Fibroblast of skin of left quadriceps (primary cell): ENCODE measurements at places on chromosomes 2 and 18.

- DNase-seq = no peak
Measured at GRCh38 chr18:274313-274712, 6.5 kb upstream of the THOC1 start.

DNA sequence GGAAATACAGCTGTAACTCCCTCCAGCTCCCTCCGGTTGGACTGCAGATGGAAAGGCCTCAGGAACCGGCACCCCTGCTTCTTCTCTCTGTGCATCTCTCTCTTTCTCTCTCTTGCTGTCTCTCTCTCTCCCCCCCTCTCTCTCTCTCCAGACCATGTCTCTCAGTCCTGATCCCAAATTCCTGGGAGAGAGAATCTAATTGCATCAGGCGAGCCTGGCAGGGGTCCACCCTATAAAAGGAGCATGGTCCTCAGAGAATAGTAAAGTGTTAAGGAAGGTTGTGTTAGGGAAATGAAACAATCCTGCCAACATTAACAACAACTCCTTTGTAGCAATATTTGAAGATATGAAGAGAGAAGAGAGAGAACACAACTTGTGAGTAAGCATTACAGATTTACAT, 36.7 kb downstream of the VIT start:
- no peak for DNase-seq

DNA sequence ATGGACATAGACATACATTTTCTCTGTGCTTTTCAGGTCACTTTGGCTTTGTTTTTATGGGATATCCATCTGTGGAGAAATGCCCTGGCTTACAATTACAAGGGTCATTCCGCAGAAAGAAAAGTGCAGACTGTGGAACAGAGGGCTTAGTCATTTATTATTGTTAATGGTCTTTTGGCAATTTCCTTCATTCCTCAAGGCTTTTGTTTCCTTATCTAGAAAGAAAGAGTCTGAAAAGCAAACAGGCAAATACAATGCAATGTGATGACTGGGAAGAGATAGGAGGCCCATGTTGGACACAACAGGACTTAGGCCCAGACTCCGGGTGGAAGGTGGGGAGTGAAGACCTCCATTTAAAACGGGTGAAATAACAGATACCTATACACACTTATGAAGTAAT, 129.5 kb upstream of the CAVIN2 start:
- DNase-seq = no peak

DNA sequence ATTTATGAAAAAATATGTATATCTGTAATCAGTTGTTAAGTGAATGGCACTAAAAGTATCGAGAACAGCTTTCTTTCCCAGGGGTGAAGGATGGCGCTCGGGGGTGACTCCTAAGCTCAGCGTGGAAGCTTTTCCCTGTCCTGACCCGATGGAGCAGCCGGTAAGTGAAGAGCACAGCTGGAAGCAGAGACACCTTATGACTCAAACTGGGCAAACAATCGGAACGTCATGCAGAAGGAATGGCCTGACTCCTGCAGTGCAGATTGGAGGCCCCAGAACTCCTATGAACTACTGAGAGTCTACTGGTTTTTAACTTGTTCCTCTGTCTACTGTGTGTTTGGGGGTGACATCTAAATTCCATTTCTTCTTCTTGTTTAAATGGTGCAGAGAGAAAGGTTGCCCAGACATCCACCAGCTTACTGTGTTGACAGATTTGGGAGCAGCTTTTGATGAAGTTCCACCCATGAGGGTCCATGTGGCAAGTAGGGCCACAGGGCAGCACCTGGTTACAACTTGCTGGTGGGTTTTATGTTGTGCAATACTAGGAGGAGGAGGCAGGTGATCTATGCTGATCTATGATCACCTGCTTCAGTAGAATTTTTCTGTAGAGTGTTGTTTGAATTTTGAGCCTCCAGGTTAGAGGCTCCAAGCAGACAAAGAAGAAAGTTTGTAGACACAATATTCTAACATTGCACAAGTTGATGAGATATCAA, 52.8 kb upstream of the TMEM182 start:
- DNase-seq = no peak

- no peak for DNase-seq
Measured at GRCh38 chr2:201084863-201085262, 13.1 kb downstream of the NDUFB3 start.

GRCh38 chr2:67289921-67290371, 107.2 kb upstream of the ETAA1 start:
- DNase-seq = peak; percentile 54

DNA sequence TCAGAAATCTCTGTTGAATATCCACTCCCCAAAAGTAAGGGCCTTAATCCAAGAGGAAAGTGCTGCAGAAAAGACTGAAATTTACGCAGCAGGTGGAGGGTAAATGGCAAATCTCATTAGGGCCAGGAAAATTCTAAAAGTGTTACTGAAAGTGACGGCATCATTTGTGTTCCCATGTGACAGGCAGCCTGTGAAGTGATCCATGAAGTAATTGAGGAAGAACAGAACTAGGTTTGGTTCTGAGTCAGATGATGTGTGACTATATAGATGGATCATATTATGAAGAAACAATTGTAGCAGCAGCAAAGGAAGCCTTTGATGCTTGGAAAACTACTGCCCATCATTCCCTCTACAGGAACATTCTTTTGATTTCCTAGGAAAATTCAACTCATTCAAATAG, 401.2 kb downstream of the TGIF1 start:
- DNase-seq = no peak

- no peak for DNase-seq
Measured at GRCh38 chr2:238299803-238300202, 11.4 kb upstream of the PER2 start.

GRCh38 chr2:43157506-43158246, 68.7 kb downstream of the ZFP36L2 start:
- DNase-seq = no peak

DNA sequence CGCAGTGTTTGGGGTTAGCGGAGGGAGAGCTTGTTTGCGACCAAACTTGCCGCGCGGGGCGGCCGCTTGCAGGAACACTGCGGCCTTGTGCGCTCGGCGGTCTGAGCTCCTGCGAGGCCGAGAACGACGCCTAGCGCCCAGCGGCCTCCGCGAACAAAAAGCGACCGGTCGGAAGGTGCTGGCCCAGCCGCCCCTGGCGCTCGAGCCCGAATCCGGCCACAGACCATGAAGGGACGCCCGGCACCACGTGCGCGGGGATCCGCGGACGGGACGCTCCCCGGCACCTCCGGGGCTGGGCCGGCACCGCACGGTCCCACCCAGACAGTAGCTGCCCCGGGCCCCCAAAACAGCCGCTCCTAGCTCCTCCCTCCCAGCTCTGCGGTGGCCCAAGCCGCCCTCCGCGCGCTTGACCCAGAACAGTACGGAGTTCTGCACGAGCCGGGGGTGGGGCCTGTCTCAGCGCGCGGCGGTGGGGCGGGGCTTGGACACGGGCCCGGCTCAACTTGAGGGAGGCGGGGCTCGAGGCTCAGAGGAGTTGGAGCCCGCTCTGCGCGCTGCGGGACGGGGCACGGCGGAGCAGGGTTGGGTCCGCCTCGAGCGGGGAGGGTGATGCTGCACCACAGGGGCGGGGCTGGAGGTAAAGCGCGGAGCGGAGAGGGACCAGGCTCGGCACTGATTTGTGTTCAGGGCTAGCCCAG, 664 bp upstream of the IMPA2 start:
- peak; percentile 97 for DNase-seq
